Activated naive CD4-positive, alpha-beta T cell (primary cell): ENCODE measurements at places on chromosomes 7 and 10.

DNA sequence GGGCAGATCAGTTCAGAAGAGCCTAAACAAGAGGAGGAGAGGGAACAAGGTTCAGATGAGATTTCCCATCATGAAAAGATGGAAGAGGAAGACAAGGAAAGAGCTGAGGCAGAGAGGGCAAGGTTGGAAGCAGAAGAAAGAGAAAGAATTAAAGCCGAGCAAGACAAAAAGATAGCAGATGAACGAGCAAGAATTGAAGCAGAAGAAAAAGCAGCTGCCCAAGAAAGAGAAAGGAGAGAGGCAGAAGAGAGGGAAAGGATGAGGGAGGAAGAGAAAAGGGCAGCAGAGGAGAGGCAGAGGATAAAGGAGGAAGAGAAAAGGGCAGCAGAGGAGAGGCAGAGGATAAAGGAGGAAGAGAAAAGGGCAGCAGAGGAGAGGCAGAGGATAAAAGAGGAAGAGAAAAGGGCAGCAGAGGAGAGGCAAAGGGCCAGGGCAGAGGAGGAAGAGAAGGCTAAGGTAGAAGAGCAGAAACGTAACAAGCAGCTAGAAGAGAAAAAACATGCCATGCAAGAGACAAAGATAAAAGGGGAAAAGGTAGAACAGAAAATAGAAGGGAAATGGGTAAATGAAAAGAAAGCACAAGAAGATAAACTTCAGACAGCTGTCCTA lies 52.7 kb upstream of the AGBL3 start:
- DNase-seq = no peak

GRCh38 chr7:5234852-5235831 lies 45.1 kb downstream of the WIPI2 start:
- DNase-seq = no peak

DNA sequence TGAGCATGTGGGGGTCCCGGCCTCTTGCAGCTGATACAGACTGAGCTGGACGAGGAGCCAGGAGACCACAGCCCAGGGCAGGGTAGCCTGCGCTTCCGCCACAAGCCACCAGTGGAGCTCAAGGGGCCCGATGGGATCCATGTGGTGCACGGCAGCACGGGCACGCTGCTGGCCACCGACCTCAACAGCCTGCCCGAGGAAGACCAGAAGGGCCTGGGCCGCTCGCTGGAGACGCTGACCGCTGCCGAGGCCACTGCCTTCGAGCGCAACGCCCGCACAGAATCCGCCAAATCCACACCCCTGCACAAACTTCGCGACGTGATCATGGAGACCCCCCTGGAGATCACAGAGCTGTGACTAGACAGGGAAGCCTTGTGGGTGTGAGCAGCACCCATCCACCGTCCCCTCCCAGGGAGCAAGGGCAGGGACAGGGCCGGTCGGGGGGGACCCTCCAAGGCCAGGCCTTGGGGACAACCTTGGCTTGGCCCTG lies 36.1 kb downstream of the PSAP start:
- no peak for DNase-seq

GRCh38 chr10:33273295-33274002 lies 61.0 kb downstream of the NRP1 start:
- DNase-seq = no peak

- no peak for DNase-seq
Observed at GRCh38 chr7:91249506-91250233, 14.6 kb upstream of the FZD1 start.

DNA sequence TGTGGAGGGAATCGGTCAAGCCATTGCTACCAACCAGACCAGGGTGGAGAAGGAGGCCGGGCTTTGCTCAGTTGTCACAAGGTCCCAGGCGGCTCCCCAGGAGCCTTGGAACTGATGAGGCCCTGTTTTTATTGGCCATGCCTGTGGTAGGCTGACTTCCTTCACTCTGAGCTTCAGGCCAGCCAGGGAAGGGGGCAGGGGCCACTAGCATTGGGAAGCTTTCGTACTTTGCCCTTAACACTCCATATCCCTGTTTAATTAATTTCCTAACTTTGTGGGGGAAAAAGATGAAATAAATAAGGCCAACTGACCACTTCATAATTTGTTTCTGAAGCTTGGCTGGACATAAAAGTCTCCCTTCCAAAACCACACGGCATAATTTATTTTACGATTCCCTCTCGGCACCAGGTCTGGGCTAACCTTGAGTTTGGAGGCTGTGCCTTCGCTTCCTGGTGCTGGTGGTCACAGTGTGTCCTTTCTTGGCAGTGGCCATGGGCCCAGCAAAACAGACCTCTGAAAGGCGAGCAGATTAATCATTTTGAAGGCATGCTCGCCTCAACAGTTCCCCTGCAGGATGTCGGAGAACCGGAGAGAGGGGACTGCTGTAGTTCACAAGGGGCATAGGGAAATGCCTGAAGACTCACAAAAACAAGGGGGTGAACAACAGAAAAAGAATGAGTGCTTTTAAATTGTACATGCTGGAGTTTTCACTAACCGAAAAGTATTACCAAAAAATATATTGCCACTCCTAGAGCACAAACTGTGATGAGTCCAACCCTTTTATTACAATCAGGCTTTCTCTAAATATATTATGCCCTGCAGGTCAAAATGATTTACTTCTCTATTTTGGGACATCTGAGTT lies 966.0 kb downstream of the LRMDA start:
- DNase-seq = no peak

- DNase-seq = no peak
Observed at GRCh38 chr10:75450075-75450445, 18.6 kb downstream of the LRMDA start.

- no peak for DNase-seq
Observed at GRCh38 chr10:49289480-49289879, 9.5 kb upstream of the C10orf71 start.

- no peak for DNase-seq
Observed at GRCh38 chr10:132100091-132100481, 34.3 kb downstream of the JAKMIP3 start.

GRCh38 chr7:47103498-47104205 lies 478.3 kb downstream of the TNS3 start:
- no peak for DNase-seq

GRCh38 chr7:106858618-106859532 lies 6.2 kb upstream of the PIK3CG start:
- DNase-seq = no peak

GRCh38 chr7:85890244-85890811 lies 703.5 kb upstream of the SEMA3D start:
- DNase-seq = no peak
